ENCODE measurements at places on chromosomes 4 and X. TPM values are rescaled to one million over a fixed set of nuclear protein-coding genes. Genes with fewer than 3 reads are reported as not detected.

DNA sequence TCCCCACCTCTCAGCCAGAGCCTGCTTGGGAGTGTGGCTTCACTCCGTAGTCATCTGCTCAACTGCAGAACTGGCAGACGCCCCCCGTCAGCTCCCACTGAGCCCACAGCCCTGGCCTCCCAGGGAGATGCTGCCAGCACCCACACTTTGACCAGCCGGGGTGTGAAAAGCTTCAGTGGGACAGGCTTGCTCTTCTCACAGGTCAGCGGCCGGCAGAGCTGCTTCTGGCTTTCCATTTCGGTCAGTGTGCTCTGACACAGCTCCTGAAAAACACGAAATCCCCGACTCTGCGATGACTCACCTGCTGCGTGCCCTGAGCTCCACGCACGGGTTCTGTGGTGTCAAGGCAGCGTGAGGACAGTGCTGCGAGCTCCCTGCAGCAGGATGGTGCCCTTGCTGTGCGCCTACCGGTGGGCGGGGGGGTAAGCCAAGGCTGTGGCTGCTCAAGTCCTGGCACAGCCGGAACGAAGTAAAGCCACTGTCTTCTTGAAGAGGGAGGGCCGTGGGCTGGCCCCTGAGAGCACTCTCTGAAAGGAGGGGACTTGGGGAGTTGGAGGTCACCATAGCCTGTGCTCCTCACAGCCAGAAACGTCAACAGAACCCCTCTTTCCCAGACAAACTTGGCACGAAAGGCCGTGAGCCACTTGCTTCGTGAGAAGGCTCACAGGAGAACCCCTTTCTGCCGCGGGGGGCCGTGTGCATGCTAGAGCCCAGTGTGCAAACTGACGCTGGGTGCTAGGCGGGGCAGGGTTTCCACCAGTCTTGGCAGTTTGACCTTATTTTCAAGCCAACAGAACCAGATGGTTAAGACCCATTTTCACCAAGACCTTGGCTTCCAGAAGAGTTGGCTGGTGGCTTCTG, 23.6 kb downstream of the NOP14 start:
- DNase-seq: no peak

THOC2 gene
- total RNA-seq: 64.0 TPM

UGT2A1 gene
- not detected for total RNA-seq

SMIM10 gene
- total RNA-seq: 5.0 TPM

GRCh38 chr4:66014146-66014765, 344.0 kb upstream of the EPHA5 start:
- DNase-seq: no peak

DNA sequence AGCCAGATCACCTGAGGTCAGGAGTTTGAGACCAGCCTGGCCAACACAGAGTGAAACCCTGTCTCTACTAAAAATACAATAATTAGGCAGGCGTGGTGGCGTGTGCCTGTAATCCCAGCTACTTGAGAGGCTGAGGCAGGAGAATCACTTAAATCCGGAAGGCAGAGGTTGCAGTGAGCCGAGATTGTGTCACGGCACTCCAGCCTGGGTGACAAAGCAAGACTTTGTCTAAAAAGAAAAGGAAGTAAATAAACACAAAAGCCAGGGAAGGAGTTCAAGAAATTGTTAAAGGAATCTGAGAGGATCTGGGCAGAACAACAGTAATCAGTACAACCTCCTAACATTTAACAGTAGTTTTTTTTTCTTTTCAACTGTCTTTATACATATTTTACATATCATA, 48.7 kb upstream of the ARHGEF6 start:
- DNase-seq: no peak

FAM90A26 gene
- not detected for total RNA-seq

DNA sequence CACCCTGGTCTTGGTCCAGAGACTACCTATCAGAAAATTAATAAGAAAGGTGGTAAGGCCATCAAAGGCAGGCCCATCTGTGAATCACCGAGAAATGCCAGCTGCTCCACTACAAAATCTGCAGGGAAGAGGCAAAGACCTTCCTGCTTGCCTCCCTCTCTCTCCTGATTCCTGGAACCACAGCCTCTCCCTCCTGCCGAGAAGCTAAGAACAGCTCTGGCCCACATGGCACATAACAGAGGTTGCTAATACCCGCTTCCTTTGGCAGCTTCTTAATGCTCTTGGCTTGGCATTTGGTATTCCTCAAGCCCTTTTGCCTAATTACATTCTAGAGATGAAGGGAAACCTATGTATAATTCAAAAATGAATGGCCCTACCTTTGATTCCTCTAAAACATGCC, 32.9 kb downstream of the RAI2 start:
- DNase-seq: no peak

GRCh38 chr4:74772106-74772505, 22.2 kb downstream of the BTC start:
- DNase-seq: no peak

DNA sequence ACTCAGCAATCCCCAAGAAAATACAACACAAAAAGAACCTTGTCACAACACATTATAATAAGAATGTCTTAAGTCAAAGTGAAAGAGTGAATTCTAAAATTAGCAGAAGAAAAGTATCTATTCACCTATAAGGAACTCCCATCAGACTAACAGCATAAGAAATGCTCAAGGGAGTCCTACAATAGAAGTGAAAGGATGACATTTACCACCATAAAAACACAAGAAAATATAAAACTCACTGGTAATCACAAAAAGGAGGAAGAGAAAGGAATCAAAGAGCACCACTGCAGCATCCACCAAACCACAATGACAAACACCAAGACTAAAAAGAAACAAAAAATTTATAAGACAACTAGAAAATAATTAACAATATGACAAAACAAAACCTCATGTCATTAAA, 257.0 kb upstream of the AGTR2 start:
- DNase-seq: no peak

GRCh38 chr4:170306208-170306607, 216.5 kb upstream of the AADAT start:
- DNase-seq: no peak

DNA sequence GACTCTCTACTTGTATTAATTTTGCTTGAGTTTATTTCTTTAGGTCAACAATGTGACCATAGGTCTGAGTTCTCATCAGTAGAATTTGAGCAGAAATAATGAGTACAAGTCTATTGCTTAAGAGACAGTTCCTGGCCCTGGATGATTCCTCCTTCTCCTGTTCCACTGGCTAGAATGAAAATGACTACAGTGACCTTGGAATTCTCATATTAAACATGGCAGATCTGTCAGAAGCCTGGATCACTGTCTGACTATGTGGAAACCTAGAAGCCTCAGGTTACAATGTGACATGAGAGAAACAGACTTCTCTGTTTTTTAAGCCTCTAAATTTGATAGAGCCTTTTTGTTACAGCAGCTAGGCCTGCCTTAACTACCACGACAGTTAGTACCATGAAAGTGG, 82.9 kb upstream of the MED14 start:
- DNase-seq: no peak

DUSP21 gene
- not detected for total RNA-seq

- DNase-seq: no peak
Observed at GRCh38 chr4:27056281-27056680, 195.6 kb downstream of the STIM2 start.

CT83 gene
- total RNA-seq: not detected

GAGE2A gene
- total RNA-seq: not detected

PCDH7 gene
- total RNA-seq: 3.5 TPM

DNA sequence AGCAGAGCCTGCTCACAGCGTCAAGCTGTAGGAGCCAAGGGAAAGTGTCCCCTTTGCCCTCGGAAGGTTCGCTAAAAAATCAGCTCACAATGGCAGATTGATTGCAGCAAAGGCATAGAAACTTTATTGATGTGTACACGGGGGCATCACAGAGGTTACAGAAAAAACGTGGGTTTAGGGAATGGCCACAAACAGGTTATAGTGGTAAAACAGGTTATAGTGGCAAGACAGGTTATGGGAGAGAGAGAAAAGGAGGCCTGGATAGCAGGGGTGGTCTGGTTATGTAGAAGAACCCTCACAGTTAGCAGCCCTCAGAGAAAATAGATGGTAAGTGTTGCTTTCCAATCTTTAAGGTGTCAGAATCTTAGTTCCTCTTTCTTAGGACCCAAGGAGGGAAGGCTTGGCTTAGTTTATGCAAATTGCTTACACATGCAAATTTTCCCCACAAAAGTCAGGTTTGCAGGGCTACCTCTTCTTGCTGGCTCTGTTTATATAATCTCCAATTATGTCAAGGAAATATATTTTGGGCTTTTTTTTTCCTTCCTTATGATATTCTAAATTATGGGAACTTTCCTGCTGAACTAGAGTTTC, 113.7 kb downstream of the BMP15 start:
- no peak for DNase-seq

DNA sequence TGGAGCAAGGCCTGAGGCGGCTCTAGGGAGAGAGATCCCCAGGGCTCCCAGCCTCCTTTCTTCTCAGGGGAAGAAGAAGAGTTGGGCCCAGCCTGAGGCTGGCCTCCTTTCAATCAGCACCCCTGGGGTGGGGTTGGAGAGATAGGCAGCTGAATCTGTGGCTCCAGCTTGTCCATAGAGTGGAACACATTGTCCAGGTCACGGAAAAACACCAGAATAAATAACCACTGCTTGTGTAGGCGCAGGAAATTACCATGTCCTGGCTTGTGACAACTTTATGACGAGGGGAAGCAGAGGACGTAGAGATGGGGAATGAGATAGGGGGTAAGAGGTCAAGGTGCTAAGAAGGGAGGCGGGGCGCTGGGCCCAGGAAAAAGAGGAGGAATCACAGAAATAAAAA, 80.8 kb upstream of the EFNB1 start:
- DNase-seq: no peak

UGT2B15 gene
- total RNA-seq: not detected

GRCh38 chrX:154661899-154662298, 8.5 kb upstream of the CTAG2 start:
- no peak for DNase-seq

GRCh38 chrX:113759422-113759821, 824.5 kb upstream of the HTR2C start:
- DNase-seq: no peak

- no peak for DNase-seq
Observed at GRCh38 chrX:65522739-65523372, 11.7 kb downstream of the LAS1L start.

GRCh38 chr4:143188136-143189088, 3.7 kb downstream of the USP38 start:
- no peak for DNase-seq

DNA sequence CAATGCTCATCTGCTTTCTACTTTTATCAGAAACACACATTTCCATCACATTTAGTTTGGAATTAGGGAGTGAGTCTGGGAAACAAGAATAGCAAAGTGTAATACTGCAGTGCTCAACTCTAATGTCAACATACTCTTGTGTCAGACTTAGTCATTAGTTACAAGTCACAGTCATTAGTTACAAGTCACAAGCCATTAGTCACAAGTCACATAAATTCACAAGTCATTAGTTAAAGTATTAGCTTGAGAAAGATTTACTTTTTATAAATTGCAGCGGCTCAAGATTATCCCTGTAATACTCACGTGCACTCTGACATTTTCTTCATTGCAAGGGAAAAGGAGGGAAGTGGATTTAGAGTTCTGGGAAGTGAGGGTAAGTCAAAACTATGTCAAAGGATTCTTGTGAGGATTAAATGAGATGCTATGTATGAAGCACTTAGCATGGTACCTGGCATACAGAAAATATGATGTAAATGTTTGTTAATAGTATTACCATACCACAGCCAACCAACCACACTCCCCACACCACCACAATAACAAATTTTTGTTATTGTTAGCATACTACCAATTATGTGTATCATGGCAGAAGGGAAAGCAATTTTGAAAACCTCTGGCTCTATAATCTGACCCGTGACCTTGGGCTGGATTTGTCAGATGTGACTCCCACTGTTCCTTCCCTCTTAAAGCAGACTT, 116.6 kb downstream of the ARHGAP24 start:
- no peak for DNase-seq

- no peak for DNase-seq
Observed at GRCh38 chrX:153874366-153875125, 11.4 kb downstream of the L1CAM start.

GRCh38 chr4:8820178-8821102, 51.2 kb downstream of the HMX1 start:
- DNase-seq: peak; percentile 3

DNA sequence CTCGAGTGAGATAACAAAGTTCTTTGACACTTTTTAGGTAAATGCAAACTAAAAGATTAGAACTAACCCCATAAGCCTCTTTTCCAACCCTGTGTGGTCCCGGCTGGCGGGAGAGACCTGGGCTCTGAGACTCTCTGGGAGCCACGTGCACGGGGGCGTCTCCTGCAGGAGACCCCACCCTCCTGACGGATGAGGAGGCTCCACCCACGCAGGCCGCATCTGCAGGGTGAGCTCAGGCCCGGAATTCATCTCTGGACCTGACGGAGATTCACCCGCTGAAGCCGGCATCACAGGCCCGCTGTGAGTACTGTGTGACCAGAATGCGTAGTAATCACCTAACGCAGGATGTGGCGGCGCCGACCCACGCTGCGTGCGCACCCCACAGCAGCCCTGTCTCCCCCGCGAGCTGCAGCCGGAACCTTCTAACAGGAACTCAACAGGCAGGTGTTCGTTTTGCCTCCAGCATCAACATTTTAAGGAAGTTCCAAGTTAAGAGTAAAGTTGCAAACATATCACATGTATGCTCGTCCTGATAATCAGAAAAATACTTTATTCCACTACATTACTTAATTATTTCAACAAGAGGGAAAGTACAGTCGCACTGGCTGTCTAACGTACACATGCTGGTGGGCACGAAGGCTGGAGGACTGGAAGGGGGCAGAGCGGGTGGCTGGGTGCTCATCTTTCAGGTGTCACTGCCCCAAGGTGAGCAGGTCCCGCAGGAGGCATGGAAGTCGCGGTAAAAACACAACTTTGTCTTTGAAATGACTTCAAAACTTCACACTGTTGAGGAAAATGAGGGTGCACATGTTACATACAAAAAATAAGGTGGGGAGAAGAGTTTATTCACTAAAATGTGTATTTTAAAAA, 44.5 kb downstream of the FGFRL1 start:
- no peak for DNase-seq

- no peak for DNase-seq
Observed at GRCh38 chr4:13492747-13493146, 8.6 kb upstream of the RAB28 start.

PABPC4L gene
- 1.3 TPM for total RNA-seq
